Aorta (tissue), 5 donors: ENCODE measurements at places on chromosomes 3 and 15. TPM values are rescaled to one million over a fixed set of nuclear protein-coding genes. Genes with fewer than 3 reads are reported as not detected.
A peak's percentile ranks its signal among the peaks of the same experiment; 100 is the strongest.

GRCh38 chr3:4061195-4061594 is 242.0 kb upstream of the SETMAR start:
- H3K36me3 ChIP-seq = no peaks in the 10 kb centered on the region
- no peak overlapping the region for H3K4me3 ChIP-seq
- no peak overlapping the region for H3K27ac ChIP-seq
- no peak for DNase-seq

The PRICKLE2 gene
- 42.1 TPM for total RNA-seq

DNA sequence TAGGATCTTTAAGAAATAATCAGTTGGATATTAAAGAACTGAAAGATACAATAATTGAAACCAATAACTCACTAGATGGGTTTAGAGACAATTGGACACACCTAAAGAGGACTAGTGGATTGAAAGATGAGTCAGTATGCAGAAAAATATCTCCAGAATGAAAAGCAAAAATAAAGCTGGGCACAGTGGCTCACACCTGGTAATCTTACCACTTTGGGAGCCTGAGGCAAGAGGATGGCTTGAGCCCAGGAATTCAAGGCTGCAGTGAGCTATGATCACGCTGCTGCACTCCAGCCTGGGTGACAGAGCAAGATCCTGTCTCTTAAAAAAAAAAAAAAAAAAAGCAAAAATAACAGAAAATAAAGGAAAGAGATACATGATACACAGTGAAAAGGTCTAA is 37.4 kb upstream of the CCDC174 start:
- no peak for DNase-seq
- H3K36me3 ChIP-seq = no peaks in the 10 kb centered on the region
- no peak overlapping the region for H3K4me3 ChIP-seq
- H3K27me3 ChIP-seq = no peaks in the 10 kb centered on the region
- no peaks in the 10 kb centered on the region for H3K4me1 ChIP-seq

DNA sequence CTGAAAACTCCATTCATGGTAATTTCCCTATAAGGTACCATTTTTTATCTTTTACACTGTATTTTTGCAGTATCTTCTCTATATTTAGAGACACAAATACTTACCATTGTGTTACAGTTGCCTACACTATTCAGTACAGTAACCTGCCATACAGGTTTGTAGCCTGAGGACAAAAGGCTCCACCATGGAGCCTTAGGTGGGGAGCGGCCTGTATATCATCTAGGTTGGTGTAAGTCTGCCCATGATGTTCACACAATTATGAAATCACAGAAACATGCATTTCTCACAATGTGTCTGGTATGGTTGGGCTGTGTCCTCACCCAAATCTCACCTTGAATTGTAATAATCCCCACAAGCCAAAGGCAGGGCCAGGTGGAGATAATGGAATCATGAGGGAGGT is 43.9 kb upstream of the LYSMD4 start:
- H3K27me3 ChIP-seq = no peaks in the 10 kb centered on the region
- no peak for DNase-seq
- H3K36me3 ChIP-seq = no peaks in the 10 kb centered on the region
- H3K4me3 ChIP-seq = no peak overlapping the region
- H3K4me1 ChIP-seq = no peaks in the 10 kb centered on the region

The SH2D7 gene
- not detected for total RNA-seq

- no peak overlapping the region for H3K27ac ChIP-seq
- DNase-seq = no peak
- no peaks in the 10 kb centered on the region for H3K4me1 ChIP-seq
- no peaks in the 10 kb centered on the region for H3K36me3 ChIP-seq
- H3K4me3 ChIP-seq = no peak overlapping the region
Observed at GRCh38 chr3:190696777-190697501, 165.6 kb downstream of the GMNC start.

DNA sequence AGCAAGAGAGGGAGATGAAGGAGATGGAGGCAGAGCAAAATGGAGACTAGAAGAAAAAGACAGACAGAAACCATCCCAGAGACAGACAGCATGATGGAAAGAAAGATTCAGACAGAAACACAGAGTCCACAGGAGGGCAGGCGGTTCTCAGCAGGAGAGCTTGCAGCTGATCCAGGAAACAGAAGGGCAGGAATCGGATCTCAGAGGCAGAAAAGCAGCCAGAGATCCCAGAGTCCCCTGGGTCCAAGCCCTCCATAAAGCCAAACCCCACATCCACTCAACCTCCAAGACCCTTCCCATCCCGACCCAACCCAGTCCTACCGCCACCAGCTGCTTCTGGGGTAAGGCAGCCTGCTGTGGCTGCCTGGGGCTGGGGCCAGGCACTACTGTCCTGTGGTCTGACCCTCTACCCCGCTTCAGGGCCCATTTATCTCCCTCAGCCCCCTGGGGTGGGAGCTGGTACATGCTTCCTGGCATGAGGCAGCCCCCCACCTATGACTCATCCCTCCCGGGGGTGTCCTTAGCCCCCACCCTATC is at the start of gene UCN2:
TSS of gene UCN2 (minus strand) at position 400 of the 537 bp plus-strand sequence. CDS start 657 bp downstream, outside the sequence.
- H3K27me3 ChIP-seq = no peaks in the 10 kb centered on the region
- no peak within 1 kb of the TSS for H3K4me3 ChIP-seq
- no peaks in the 10 kb centered on the region for H3K36me3 ChIP-seq
- peaks cover 3% of the 10 kb centered on the region for H3K4me1 ChIP-seq

- H3K27me3 ChIP-seq = no peaks in the 10 kb centered on the region
- no peak for DNase-seq
- H3K27ac ChIP-seq = no peak overlapping the region
- no peaks in the 10 kb centered on the region for H3K4me1 ChIP-seq
Observed at GRCh38 chr15:68298336-68298735, 20.8 kb downstream of the FEM1B start.

GRCh38 chr3:53695324-53695690 is 150.9 kb downstream of the CHDH start:
- no peaks in the 10 kb centered on the region for H3K36me3 ChIP-seq
- H3K4me3 ChIP-seq = no peak overlapping the region
- no peak for DNase-seq

The PGBD4 gene
- total RNA-seq = 1.7 TPM

The GOLGA6L4 gene
- total RNA-seq = 6.8 TPM

- peaks cover 15% of the 10 kb centered on the region for H3K4me1 ChIP-seq
- peak overlapping the region; percentile 14 for H3K27ac ChIP-seq
- no peak overlapping the region for H3K4me3 ChIP-seq
- DNase-seq = no peak
- H3K36me3 ChIP-seq = no peaks in the 10 kb centered on the region
Observed at GRCh38 chr15:25741256-25741580, 121.9 kb downstream of the ATP10A start.

The DNAH12 gene
- 0.10 TPM for total RNA-seq

- no peak overlapping the region for H3K4me3 ChIP-seq
- H3K36me3 ChIP-seq = no peaks in the 10 kb centered on the region
- H3K27me3 ChIP-seq = no peaks in the 10 kb centered on the region
Observed at GRCh38 chr15:79007066-79007465, 62.2 kb upstream of the CTSH start.

GRCh38 chr3:194040516-194041273 is 95.3 kb upstream of the HES1 start:
- no peaks in the 10 kb centered on the region for H3K4me1 ChIP-seq
- H3K27me3 ChIP-seq = no peaks in the 10 kb centered on the region
- no peaks in the 10 kb centered on the region for H3K36me3 ChIP-seq

- DNase-seq = no peak
- no peak overlapping the region for H3K4me3 ChIP-seq
- H3K27ac ChIP-seq = no peak overlapping the region
- H3K27me3 ChIP-seq = no peaks in the 10 kb centered on the region
Observed at GRCh38 chr15:57676585-57676984, 29.9 kb upstream of the POLR2M start.

GRCh38 chr3:184002469-184002868 is 15.2 kb downstream of the ABCC5 start:
- no peaks in the 10 kb centered on the region for H3K4me1 ChIP-seq
- no peak overlapping the region for H3K4me3 ChIP-seq
- peaks cover 2% of the 10 kb centered on the region for H3K36me3 ChIP-seq
- no peak overlapping the region for H3K27ac ChIP-seq
- no peaks in the 10 kb centered on the region for H3K27me3 ChIP-seq

DNA sequence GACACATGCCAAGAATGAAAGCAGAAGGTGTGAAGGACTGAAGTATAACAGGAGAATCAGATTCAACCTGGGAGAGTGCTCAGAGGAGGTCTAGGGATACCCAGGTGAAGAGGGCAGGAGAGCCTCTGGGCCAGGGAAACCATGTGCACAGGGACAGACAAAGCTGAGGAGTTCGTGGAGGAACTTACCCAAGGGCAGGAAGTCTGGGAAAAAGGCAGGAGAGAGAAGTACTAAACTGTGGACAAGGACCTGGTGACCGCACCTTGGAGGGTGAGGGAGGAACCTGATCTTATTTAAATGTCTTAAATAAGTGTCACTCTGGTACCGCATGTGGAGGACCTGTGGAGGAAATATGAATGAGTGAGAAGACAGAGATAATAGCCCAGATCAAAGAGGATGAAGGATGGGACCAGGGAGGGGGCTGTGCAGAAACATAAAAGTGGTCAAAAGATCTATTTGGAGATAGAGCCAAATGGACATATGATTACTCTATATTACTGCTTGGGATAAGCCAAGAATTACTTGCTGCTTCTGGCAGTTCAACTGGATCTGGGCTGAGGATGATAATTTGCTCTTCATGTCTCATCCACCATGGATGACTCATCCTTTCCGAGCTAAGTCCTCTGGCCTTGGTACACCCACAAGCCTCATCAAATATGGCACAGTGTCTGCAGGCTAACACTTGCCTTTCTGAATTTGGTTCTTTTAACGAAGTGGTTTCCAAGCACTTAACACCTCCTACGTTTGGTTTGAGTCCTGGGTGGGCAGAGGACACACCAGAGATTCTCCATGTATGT is 116.9 kb upstream of the NMNAT3 start:
- H3K4me1 ChIP-seq = no peaks in the 10 kb centered on the region
- no peak for DNase-seq
- no peak overlapping the region for H3K4me3 ChIP-seq
- H3K27ac ChIP-seq = no peak overlapping the region
- H3K36me3 ChIP-seq = no peaks in the 10 kb centered on the region

GRCh38 chr3:53162672-53163443 is 1.8 kb downstream of the PRKCD start:
- H3K4me1 ChIP-seq = no peaks in the 10 kb centered on the region
- no peaks in the 10 kb centered on the region for H3K36me3 ChIP-seq
- no peak overlapping the region for H3K27ac ChIP-seq
- H3K27me3 ChIP-seq = no peaks in the 10 kb centered on the region
- DNase-seq = no peak
- H3K4me3 ChIP-seq = no peak overlapping the region

- DNase-seq = no peak
- peak overlapping the region; percentile 24 for H3K4me3 ChIP-seq
- no peaks in the 10 kb centered on the region for H3K36me3 ChIP-seq
- no peaks in the 10 kb centered on the region for H3K4me1 ChIP-seq
- H3K27me3 ChIP-seq = no peaks in the 10 kb centered on the region
- no peak overlapping the region for H3K27ac ChIP-seq
Observed at GRCh38 chr3:144128108-144128892, 156.7 kb downstream of the DIPK2A start.

The DLL4 gene
- 9.7 TPM for total RNA-seq

The DUOXA2 gene
- not detected for total RNA-seq

The GRAMD2A gene
- total RNA-seq = 0.91 TPM

DNA sequence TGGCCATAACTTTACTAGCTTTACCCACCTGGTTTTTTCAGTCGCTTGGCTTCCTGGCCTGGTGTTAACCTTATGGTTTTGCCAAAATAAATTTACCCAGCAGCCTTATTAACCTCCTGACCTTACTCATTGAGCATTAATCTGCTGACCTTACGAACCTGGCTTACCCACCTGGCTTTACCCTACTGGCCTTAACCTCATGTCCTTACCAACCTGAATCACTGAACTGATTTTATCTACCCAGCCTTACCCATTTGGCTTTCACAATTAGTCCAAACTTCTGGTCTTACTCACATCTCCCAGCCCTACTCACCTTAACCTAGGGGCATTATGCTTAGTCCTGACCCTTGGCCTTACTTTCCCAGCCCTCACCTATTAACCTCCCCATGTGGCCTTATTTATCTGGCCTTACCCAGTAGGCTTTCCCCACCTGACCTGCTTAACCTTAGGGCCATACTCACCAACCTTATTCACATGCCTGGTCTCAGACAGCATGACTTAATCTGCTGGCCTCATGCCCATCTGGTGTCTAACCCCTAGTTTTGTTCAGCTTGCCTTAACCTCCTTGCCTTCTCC is 93.4 kb downstream of the IL12A start:
- no peaks in the 10 kb centered on the region for H3K27me3 ChIP-seq
- no peak overlapping the region for H3K4me3 ChIP-seq
- H3K36me3 ChIP-seq = no peaks in the 10 kb centered on the region
- H3K27ac ChIP-seq = no peak overlapping the region
- DNase-seq = no peak

DNA sequence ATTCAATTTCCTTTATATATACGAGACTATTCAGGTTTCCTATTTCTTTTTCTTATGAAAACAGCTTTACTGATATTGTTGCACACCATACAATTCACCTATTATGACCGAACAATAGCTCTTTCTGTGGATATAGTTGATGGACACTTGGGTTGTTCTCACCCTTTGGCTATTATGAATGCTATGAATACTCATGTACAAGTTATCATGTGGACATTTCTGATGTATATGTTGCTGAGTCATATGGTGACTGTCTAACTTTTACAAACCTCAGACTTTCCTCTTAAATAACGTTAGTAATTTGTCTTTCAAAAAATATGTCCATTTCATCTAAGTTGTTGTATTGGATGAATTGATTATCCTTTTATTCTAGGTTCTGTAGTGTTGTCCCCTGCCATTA is 15.7 kb upstream of the USF3 start:
- no peak overlapping the region for H3K4me3 ChIP-seq
- H3K4me1 ChIP-seq = no peaks in the 10 kb centered on the region
- no peaks in the 10 kb centered on the region for H3K27me3 ChIP-seq

The SLTM gene
- 99.5 TPM for total RNA-seq

DNA sequence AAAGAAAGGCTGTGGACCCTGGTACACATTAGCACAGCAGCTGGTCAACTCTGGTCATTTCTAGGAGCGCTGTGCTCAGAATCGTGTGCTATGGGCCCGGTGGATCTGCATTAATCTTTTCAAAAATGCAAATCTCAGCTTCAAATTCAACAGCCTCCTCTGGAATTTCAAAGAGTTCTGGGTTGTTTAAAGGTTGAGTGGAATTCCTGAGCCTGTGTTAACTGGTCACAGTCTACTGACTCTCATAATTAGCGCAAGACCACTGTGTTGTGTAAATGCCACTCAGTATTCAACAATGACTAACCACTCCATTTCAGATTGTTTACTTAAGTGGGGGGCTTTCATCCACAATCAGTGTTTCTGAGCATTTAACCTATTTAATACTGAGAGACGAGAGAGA is 2.7 kb upstream of the ARNT2 start:
- H3K4me3 ChIP-seq = no peak overlapping the region
- no peaks in the 10 kb centered on the region for H3K27me3 ChIP-seq
- H3K4me1 ChIP-seq = no peaks in the 10 kb centered on the region
- H3K27ac ChIP-seq = no peak overlapping the region
- no peaks in the 10 kb centered on the region for H3K36me3 ChIP-seq

The SERPINI2 gene
- 0.51 TPM for total RNA-seq

GRCh38 chr15:34943711-34944110 is 25.8 kb downstream of the AQR start:
- H3K27me3 ChIP-seq = no peaks in the 10 kb centered on the region
- no peak overlapping the region for H3K27ac ChIP-seq
- H3K36me3 ChIP-seq = no peaks in the 10 kb centered on the region

The PDCD6IP gene
- total RNA-seq = 232 TPM
